ENCODE measurements at places on chromosomes 11 and 22.
A peak's percentile ranks its signal among the peaks of the same experiment; 100 is the strongest.

GRCh38 chr11:6530848-6531247, 33.8 kb downstream of the DNHD1 start:
- DNase-seq: no peak

DNA sequence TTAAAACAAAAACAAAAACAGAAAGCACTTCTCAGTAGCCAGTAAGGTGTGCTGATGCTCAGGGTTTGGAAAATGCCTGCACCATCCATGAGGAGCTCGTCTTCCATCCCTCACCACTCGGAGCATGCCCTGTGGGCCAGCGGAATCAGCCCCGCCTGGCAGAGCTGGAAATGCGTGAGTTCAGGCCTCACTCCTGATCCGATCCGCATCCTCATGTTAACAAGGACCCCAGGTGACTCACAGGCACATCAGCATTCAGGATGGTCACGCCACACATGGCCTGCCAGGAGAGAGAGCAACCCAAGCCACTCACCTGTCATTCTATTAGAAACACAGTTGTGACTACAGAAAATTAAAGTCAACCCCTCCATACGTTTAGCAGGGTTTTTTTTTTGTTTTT, 188.5 kb downstream of the MPPED1 start:
- DNase-seq: no peak

DNA sequence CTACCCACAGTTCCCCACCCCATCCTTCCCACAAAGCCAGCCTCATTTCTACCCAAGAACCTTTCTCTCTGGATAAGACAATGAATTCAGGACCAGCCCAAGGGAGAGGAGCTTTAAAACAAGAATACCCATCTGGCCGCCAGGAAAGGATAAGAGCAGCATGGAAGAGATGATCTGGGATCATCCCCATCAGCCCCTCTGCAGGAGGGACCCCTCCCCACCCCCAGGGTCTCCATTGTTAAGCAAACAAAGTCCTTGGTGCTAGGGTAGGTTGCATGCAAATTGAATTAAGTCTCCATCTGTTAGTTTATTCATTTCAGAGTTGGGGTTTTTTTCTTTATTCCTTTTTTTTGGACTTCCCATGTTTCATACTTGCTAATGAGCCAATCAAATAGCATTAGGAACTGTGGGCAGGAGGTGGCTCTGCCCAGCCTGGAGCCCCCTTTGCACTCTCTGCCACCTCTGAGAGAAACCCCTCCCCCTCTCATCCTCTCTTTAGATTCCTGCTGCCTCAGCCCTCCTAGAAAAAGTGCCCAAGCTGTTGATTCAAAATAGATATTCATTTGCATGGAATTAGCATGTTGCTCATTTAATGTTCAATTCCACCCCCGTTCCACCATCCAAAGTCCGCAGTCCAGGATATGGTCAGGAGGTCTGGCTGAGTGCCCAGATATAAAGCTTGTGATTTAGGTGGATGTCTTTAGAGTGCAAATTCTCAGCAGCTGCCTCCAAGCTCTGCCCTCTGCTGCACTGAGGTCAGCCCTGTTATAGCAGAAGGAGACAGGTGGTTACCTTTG, 138.5 kb upstream of the NCAM1 start:
- DNase-seq: no peak

- no peak for DNase-seq
These were observed 40.5 kb downstream of the MICAL2 start for GRCh38 chr11:12150831-12151382.

DNA sequence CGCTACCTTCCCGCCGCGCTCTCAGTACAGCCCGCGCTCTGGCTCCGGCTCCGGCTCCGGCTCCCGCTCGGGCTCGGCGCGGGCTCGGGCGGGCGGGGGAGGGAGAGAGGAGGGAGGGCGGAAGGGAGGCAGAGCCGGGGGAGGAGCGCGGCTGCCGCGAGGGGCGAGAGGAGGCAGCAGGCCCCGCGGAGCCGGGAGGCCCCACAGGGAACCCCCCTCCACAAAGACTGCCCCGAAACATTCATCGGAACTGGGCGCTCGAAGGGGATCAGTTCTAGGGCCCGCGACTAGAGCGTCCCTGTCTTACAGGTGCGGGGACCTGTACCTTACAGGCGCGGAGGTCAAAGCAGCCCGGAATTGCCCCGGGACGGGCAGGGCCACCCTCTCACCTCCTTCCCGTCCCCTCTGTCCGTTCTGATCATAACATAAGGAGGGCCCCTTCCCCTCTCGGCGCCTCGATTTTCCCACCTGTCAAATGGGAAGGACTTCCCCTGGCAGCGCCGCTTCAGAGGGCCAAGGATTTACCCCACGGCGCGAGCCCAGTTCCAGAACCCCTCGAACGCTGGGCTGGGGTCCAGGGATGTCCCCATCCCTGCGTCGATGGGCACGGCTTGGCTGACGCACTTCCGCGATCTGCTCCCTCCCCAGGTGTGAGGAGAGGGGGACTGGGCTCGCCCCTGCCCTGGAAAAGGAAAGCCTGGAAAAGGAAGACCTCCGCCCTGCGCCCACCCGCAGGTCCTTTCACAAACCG, at the start of gene SHISA8:
Gene SHISA8 (minus strand): TSS at position 40 of the 751 bp plus-strand sequence. CDS start 407 bp downstream, outside the sequence.
- peak; percentile 64 for DNase-seq

DNA sequence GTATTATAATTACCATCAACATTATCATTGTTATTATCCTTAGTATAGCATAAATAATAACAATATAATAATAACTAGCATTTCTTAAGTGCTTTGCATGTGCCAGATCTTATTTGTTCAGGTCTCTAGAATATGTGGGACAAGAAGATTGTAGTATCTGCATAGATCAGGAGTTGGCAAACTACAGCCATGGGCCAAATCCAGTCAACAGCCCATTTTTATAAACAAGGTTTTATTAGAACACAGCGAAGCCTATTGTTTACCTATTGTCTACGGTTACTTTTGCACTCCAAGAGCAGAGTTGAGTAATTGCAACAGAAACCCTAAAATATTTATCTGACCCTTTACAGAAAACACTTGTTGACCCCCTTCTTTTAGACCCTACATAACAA, 81.4 kb downstream of the SLC1A2 start:
- no peak for DNase-seq

GRCh38 chr11:61028135-61028729, 56.8 kb downstream of the CD6 start:
- peak; percentile 65 for DNase-seq

- DNase-seq: no peak
These were observed 21.4 kb downstream of the INSC start for GRCh38 chr11:15136166-15136565.

- DNase-seq: peak; percentile 8
These were observed at the start of gene B3GAT1 for GRCh38 chr11:134412203-134413042. TSS of gene B3GAT1 (minus strand) at chr11:134412242. CDS start at chr11:134387659, 24,583 bp downstream.

- DNase-seq: no peak
These were observed 28.0 kb downstream of the MYEOV start for GRCh38 chr11:69321877-69322361.

GRCh38 chr22:41127451-41127850, 35.1 kb downstream of the EP300 start:
- no peak for DNase-seq

DNA sequence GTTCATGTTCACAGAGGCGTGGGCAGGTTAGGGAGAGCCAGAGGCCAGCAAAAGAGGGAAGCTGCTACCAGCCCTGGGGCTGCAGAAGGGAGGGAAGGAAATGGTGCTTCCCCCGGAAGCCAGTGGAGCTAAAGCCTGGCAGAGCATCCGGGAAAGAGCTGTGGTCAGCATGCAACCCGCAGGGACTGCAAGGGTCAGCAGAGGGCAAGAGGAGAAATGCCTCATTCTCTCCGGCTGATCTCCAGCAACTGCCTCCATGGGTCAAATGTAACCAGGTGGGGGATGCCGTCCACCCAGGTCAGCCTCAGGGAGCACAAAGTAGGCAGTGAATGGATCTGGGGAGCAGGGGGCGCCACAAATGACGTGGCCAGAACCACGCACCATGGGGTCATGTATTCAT, 36.9 kb upstream of the PRR5 start:
- DNase-seq: no peak

GRCh38 chr22:47084226-47084625, 321.8 kb downstream of the TBC1D22A start:
- DNase-seq: no peak

- peak; percentile 13 for DNase-seq
These were observed 74.6 kb upstream of the TEAD1 start for GRCh38 chr11:12599408-12600143.

DNA sequence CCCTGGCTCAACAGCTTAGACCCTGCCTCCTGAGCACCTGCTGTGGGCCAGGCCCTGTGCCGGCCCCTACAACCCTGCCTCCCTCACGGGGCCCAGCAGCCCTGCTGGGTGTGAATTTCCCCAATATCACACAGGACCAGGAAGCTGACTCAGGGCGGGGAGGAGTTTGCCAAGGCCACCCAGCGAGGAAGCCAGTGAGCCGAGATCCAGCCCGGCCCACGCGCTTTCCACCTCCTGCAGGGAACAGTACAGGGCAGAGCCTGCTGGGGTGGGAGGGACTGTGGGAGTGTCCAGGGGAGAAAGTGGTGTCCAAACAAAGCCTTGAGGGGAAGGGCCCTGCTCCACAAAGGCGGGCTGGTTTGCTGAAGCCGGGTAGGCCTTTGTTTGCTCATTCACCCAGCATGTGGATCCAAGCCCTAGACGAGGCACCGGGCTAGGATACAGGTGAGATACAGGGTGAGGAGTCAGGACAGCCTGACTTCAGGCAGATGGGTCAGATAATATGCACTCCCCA, 26.8 kb downstream of the RPL3 start:
- DNase-seq: no peak

- peak; percentile 51 for DNase-seq
These were observed 14.3 kb upstream of the PMM1 start for GRCh38 chr22:41603873-41604332.

- DNase-seq: no peak
These were observed 22.4 kb downstream of the EHF start for GRCh38 chr11:34643311-34643710.

DNA sequence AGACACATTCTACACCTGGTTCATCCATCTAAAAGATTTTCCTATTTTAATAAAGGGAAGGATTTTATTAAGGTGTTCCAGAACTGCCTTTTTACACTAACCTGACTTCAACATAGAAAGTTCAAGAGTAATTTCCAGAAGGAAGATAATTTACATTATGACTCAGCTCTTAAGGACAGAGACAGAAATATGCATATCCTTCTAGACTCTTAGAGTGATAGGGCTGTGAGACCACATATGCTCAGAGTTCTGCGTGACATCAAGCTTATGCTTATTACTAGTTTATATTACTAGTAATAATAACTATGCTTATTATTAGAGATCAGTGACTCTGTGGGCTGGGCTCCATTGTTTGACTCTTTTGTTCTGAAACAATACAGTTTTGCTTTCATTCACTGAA, 4.6 kb downstream of the PDGFD start:
- DNase-seq: no peak

DNA sequence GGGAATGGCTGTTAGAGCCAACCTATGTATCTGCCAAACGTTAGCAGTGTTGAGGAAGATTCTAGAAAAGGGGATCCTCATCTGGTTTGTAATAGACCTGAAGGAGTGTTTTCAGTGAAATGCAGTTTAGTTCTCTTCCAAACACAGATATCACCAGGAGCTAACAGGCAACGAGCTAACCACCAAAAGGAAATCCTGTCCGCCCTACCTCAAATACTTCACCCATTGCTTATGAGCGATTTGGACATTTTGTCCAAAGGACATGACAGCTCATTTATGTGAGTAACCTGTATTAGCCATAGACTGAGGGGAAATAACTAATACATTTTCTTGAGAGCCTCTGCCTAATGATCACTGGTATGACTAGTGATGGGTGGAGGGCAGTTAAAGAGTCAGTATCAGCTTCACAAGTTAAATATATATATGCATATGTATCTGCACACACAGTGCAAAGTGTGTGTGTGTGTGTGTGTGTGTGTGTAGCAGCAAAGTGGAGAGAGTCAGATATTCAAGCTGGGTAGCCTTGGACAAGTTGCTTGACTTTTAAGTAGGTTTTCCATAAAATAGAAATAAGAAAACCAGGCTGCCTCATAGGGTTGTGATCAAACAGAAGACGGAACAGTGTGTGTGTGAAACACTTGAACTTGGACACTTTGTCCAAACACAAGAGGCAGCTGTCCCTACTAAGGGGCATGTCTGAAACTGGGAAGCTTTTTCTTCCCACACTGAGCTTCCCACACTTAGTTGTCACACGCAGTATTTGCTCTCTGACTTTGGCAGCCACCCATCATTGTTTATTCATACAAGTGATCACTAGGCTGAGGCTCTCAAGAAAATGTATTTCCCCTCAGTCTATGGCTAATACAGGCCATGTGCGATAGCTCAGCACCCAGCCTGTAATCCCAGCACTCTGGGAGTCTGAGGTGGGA, 940 bp upstream of the C11orf91 start:
- no peak for DNase-seq

DNA sequence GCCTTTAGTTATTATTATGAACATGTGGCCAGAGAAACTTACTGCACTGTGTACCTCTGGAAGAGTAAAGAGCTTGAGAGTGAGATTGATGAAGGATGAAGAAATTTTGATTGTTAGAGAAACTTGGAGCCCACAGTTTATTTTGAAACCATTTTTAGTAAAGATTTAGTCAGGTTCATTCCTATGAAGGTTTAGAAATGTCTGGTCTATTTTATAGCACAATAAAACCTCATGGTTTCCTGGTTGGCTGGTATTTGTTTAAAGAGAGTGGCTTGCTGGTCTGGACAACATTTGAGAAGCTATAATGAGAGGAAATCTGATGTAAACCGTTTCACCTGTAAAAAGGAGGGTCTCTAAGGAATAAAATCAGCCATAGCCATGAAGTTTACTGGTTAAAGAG, 8.8 kb upstream of the PDE3B start:
- DNase-seq: no peak

DNA sequence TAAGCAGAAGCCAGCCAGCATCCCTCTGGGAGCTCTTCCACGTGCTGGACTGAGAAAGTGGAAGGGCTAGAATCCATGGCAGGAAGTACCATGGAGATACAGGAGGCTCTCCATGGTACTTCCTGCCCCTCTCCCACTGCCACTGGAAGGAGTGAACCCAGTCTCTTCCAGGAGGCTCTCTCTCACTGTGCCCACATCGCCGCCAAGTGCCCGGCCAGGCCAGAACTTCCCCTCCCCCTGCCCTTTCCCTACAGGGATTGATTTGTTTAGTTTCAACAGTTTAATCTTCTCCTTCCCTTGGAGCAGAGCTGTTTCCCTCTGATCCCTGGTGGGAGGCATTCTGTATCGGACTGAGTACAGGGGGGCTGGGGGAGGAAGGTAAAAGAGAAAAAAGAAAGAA, 133.6 kb downstream of the DSCAML1 start:
- DNase-seq: no peak

- no peak for DNase-seq
These were observed 5.1 kb upstream of the COMT start for GRCh38 chr22:19936513-19936912.

Measured in activated CD4-positive, alpha-beta T cell treated with anti-CD3 and anti-CD28 coated beads, Interleukin-2, amount 50 U/mL, for 1 hour (primary cell).